ENCODE measurements at places on chromosomes 16 and 17.

DNA sequence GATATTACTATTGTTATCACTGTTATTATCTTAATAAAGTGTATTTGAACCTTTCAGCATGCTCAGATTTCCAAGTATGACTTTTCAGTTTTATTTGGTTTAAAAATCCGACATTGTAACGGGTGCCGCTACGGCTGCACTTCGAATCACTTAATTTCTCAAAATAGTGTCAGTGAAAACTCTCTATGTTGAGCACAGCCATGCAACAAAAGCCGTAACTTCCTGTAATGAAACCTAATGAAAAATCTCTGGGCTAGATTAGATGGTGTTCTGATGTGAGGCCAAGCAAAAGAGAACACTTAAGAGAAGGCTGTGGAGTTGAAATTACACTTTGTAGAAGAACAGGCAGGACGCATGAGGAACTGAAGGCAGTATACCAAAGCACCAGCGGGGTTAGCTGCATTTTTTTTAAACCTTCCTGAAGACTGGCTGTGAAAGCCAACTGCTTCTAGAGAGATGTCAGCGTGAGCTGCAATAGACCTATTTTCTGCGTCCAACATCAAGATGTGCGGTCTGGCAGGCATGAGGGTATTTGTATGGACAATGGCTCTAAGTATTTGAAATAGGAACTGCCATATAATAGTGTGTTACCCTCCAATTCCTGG is 1545.0 kb upstream of the GOT2 start:
- DNase-seq = no peak

DNA sequence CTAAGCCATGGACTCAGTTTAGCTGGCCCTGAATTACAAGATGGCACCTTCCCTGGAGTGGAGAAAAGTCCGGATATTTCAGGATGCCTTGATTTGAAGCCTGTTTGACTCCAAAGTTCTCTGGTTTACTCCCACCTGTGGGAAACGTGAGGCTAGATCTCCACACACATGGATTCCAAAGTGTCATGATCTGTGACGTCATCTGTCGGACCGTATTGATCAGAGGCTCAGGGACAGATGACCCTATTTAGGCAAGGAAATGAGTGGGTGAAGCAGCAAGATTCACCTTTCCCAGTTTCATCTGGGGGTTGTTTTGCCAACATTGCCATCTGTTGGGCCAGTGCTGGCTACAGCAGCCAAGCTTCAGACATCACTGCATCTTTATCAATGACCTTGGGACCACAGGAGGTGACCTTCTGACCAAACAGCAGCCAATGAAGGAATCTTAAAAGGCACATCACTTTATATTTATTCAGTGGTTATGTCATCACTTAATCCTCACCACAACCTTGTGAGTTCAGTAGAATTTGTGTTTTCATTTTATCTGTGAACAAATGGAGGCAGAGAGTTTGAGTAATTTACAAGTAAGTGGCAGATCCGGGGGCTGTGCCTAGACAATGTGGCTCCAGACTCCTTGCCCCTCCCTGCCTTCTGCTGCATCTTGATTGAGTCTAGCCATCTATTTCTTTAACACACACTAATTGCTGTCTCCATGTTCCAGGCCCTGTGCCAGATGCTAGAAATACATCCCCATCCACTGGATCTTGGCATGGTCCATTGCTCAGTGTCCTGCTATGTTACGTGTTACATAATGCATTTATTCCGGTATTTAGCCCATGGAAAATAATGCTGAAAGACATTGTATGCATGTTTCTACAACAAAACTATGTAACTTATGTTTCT is 1.5 kb upstream of the CDH13 start:
- no peak for DNase-seq

DNA sequence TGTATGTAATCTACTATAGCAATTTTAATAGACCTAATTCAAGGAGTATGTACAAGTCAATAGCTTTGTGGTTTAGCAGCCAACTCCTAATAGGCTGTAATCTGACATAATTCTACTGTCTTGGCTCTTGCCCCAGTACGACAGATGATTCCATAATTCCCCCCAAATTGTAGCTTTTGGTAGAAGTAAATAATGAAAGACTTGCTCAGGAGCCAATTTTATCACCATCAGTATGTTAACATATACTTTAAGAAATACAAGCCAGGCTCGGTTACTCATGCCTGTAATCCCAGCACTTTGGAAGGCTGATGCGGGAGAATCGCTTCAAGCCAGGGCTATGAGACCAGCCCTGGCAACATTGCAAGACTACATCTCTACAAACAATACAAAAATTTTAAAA is 53.9 kb downstream of the AP2B1 start:
- DNase-seq = no peak

- no peak for DNase-seq
These were observed 270.1 kb upstream of the TBX2 start for GRCh38 chr17:61129267-61130254.

DNA sequence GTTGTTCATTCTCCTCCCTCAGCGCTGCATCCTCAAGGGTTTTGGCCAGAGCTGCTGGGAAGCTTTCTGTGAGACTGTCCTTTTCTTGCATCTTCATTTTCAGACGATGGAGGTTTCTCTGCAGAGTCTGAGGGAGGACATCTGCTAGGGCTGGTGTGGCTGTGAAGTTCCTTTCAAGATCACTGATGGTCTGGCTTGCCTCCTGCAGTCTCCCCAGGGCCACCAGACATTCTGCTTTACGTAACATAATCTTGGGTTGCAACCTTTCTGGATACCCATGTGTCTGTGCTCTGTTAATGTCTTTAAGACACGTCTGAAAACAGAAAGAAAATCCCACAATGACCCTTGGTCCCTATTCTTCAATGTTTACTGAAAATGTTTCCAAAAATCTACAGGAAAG is 29.0 kb downstream of the SMYD4 start:
- DNase-seq = no peak

DNA sequence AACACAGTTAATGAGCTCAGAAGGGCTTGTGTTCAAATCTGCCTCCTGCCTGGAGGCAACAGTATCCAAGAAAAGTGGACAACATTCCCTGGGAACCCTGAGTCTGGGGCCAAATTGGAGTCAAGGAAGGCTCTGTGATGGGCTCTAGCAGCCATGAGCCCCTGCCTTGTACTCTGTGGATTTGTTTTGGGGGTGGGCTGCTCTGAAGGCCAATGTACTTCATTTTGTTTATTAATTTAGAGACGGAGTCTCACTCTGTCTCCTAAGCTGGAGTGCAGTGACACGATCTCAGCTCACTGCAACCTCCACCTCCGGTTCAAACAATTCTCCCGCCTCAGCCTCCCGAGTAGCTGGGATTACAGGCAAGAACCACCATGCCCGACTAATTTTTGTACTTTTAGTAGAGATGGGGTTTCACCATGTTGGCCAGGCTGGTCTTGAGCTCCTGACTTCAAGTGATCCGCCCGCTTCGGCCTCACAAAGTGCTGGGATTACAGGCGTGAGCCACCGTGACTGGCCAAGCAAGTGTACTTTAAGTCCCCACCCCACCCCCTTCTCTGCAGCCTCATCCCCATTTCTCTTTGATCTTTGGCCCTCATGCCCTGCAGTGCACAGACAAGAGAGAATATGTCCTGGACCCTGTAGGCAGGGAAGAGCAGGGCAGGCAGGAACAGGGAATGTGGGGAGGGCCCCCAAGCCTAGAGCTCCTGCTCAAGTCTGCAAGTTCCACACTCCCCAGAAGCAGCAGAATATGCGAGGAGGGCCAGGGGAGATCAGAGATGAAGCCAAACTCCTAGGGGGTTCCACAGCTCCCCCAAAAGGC is 2.7 kb upstream of the GIP start:
- DNase-seq = no peak

GRCh38 chr16:79093554-79093967 is 507.0 kb downstream of the MAF start:
- DNase-seq = no peak

DNA sequence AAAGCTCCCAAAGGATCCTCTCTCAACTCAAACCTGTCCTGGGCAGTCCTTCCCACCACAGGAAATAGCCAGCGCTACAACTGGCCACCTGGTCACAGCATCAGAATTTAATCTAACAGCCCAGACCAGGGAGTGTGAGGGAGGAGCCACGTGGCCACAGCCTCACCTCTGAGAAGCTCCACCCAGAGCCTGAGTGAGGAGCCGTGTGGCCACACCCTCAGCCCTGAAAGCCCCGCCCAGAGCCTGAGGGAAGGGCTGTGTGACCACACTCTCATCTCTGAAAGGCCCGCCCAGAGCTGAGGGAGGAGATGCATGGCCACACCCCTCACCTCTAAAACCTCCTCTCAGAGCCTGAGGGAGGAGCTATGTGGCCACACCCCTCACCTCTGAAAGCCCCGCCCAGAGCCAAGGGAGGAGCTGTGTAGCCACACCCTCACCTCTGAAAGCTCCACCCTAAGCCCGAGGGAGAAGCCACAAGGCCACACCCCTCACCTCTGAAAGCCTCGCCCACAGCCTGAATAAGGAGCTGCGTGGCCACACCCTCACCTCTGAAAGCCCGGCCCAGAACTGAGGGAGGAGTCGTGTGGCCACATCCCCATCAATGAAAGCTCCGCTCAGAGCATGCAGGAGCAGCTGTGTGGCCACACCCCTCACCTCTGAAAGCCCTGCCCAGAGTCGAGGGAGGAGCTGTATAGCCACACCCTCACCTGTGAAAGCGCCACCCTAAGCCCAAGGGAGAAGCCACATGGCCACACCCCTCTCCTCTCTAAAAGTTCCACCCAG is 28.6 kb downstream of the SLC38A8 start:
- DNase-seq = peak; percentile 29

DNA sequence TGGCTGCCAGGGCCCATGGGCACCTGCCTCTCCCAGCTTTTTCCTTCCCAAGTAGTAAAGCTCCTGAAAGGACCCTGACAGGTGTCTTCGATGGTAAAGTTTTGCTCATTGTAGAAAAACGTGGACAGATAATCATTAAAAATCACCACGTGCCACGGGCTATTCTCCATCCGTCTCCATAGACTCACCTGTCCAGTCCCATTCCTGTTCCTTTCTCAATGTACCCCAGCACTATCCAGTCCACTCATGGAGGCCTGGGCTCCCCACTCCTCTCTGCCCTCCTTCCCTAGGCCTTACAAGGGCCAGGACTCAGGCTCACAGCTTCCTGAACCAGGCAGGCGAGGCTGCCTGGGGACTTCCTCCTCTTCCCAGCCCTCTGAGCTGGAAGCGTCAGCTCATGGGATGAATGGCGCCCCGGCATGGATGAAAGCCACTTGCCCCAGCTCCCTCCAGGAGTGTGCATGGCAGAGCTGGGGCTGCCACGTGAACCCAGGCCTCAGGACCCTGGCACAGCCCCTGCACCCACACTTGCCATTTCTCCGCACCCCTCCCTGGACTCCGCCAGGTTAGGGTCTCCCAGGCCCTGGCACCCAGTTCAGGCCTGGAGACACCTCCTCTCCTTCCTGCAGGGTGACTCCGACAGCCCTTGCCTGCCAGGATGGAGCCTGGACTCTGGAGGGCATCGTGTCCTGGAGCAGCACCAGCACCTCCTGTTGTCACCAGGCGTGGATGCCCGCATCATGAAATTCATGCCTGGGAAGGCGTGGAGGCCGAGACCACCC is 8.8 kb downstream of the CTRB1 start:
- DNase-seq = no peak
